Ascending aorta (tissue), 2 donors: ENCODE measurements at places on chromosomes 16 and 17.

DNA sequence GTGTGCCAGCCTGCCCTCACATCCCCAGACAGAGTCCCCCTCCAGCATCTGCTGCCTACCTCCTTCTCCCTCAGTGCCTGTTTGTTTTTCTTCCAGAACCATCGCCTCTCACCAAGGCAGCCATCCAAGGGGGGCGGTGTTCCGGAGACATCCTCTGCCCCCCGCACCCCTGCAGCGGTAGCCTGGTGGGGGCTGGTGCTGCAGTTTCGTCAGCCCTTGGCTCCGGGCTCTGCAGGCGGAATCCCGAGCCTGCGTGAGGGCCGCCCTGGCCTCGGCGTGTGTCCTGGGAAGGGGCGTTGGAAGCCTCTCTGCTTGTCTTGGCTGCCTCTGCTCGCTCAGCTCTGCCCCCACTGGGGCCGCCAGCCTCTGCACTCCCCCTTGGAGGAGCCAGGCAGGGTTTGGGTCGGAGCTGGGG lies 126.0 kb upstream of the CIBAR2 start:
- H3K4me1 ChIP-seq, result peaks cover 29% of the 10 kb centered on the region
- no peaks in the 10 kb centered on the region for H3K27me3 ChIP-seq

GRCh38 chr17:6126768-6127167 lies 56.6 kb downstream of the WSCD1 start:
- H3K4me3 ChIP-seq, result no peak overlapping the region
- H3K27me3 ChIP-seq, result no peaks in the 10 kb centered on the region
- no peak for DNase-seq

- no peak overlapping the region for H3K4me3 ChIP-seq
- no peak for DNase-seq
- H3K4me1 ChIP-seq, result no peaks in the 10 kb centered on the region
- H3K36me3 ChIP-seq, result no peaks in the 10 kb centered on the region
- no peaks in the 10 kb centered on the region for H3K27me3 ChIP-seq
These were observed 84.8 kb upstream of the TNRC6C start for GRCh38 chr17:77873500-77874302.

- H3K4me1 ChIP-seq, result no peaks in the 10 kb centered on the region
- no peak for DNase-seq
- no peaks in the 10 kb centered on the region for H3K36me3 ChIP-seq
- no peak overlapping the region for H3K27ac ChIP-seq
- no peak overlapping the region for H3K4me3 ChIP-seq
These were observed 134.4 kb downstream of the SKAP1 start for GRCh38 chr17:48295362-48296288.

- peak overlapping the region; percentile 68 for H3K4me3 ChIP-seq
- H3K27ac ChIP-seq, result peak overlapping the region; percentile 98
- no peak for DNase-seq
- peaks cover 4% of the 10 kb centered on the region for H3K36me3 ChIP-seq
- no peaks in the 10 kb centered on the region for H3K27me3 ChIP-seq
- peaks cover 66% of the 10 kb centered on the region for H3K4me1 ChIP-seq
These were observed 6.7 kb downstream of the MNT start for GRCh38 chr17:2393954-2394749.

DNA sequence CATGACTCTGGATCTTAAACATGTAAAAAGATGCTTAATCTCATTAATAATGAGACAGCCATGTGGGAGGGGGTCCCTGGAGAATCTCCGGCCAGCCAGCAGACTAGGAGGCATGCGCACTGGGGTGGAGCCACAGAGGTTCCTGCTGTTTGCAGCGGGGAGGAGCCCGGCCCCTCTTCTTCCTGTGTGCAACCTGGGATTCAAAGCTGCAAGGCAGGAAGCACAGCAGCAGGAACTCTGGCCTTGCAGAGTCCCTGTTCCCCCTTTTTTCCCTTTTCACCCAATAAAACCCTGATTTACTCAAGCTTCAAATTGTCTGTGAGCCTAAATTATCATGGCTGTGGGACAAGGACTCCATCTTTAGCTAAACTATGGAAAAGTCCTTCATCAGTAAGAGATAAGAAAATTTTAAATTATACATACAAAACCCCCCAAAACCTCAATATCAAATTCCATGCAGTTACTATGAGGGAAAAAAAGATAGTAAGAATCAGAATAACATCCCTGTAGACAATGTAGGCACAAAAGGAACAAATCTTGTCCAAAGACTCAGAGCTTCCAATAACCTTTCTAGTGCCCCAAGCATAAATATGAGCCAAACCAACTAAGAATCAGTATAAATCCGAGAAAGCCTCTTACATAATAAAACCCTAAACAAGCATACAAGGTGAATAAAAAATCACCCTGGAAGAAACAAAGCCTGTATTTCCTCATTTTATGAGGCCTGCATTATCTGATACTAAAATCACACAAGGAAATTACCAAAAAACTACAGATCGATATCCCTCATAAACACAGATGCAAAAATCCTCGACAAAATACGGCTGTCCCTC lies 12.1 kb downstream of the CFDP1 start:
- no peaks in the 10 kb centered on the region for H3K36me3 ChIP-seq
- peaks cover 5% of the 10 kb centered on the region for H3K4me1 ChIP-seq

DNA sequence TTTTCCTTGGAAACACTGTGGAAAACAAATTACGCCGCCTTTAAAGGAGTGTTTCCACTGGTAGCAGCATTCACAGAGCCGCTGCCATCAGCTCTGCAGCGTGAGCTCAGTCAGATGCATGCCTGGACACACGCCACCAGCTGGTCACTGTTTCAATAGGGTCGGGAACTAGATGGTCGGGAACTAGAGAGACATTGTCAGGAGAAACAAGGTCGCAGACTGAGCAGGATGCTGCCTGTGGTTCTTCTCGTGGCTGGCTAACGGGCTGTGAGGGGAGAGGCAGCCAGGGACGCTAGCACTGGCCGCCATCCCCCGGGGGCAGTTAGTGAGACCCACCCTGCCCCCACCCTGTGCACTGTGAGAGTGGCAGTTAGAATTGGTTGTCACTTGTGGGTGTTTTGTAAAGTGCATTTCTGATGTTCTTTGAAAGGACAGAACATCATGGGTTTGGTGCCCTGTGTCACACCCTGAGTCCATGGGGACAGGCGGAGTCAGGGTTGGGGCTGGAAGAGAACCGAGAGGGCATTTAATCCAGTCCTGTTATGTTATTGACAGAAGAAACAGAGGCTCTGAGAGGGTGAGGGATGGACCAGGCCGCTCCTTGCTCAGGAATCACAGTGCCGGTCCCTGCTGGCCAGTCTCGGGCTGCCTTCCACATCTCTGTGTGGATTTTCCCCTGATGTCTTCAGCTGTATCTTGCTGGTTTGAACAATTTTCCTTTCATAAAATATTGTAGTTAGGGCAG lies 86.3 kb downstream of the SPECC1 start:
- peak overlapping the region; percentile 36 for H3K4me3 ChIP-seq
- peaks cover 47% of the 10 kb centered on the region for H3K4me1 ChIP-seq
- H3K27me3 ChIP-seq, result no peaks in the 10 kb centered on the region
- no peaks in the 10 kb centered on the region for H3K36me3 ChIP-seq
- peak; percentile 89 for DNase-seq
- peak overlapping the region; percentile 90 for H3K27ac ChIP-seq
